ENCODE measurements at places on chromosomes 16 and 17. TPM values are rescaled to one million over a fixed set of nuclear protein-coding genes. Genes with fewer than 3 reads are reported as not detected.

CA7 gene
- not detected for total RNA-seq

CCL18 gene
- not detected for total RNA-seq

KRTAP9-2 gene
- total RNA-seq, result 18.1 TPM

FAM20A gene
- 5.6 TPM for total RNA-seq

KRT17 gene
- 1,574 TPM for total RNA-seq

MEOX1 gene
- total RNA-seq, result 1.9 TPM

SLC5A11 gene
- total RNA-seq, result not detected

ARHGAP44 gene
- total RNA-seq, result 3.1 TPM

CMTM2 gene
- total RNA-seq, result not detected

STH gene
- not detected for total RNA-seq

OR1F1 gene
- total RNA-seq, result not detected

GNGT2 gene
- total RNA-seq, result 1.7 TPM

ZNF594 gene
- total RNA-seq, result 5.0 TPM

EME1 gene
- total RNA-seq, result 0.34 TPM

CA10 gene
- not detected for total RNA-seq

INPP5K gene
- 164 TPM for total RNA-seq

ZFPM1 gene
- total RNA-seq, result 4.0 TPM

CDK5R1 gene
- 5.8 TPM for total RNA-seq

TEDC2 gene
- total RNA-seq, result 1.9 TPM

TP53TG3 gene
- not detected for total RNA-seq

GCGR gene
- total RNA-seq, result 0.71 TPM

FLCN gene
- 37.0 TPM for total RNA-seq

ZNF624 gene
- 7.2 TPM for total RNA-seq

RCVRN gene
- total RNA-seq, result 0.21 TPM

CTRB2 gene
- 1.9 TPM for total RNA-seq

NME3 gene
- 93.8 TPM for total RNA-seq

ACSM2A gene
- not detected for total RNA-seq

AOC2 gene
- total RNA-seq, result 1.1 TPM

ABHD15 gene
- 4.1 TPM for total RNA-seq

LITAFD gene
- not detected for total RNA-seq

TTYH2 gene
- total RNA-seq, result 6.8 TPM

SPIRE2 gene
- 4.1 TPM for total RNA-seq

CD300LB gene
- total RNA-seq, result 1.3 TPM

TEX14 gene
- total RNA-seq, result 0.26 TPM

STX1B gene
- total RNA-seq, result 0.39 TPM

TEKT5 gene
- total RNA-seq, result 0.42 TPM

RAB37 gene
- not detected for total RNA-seq

MAP3K3 gene
- 46.1 TPM for total RNA-seq

MYOCD gene
- total RNA-seq, result 9.3 TPM

NECAB2 gene
- not detected for total RNA-seq
